ENCODE measurements at places on chromosomes 3 and 15.

GRCh38 chr3:37810848-37811247 is 50.8 kb upstream of the CTDSPL start:
- DNase-seq, result no peak

GRCh38 chr3:115550285-115550761 is 73.0 kb upstream of the GAP43 start:
- DNase-seq, result no peak

- no peak for DNase-seq
These were observed 769.0 kb upstream of the NR2F2 start for GRCh38 chr15:95561463-95561862.

DNA sequence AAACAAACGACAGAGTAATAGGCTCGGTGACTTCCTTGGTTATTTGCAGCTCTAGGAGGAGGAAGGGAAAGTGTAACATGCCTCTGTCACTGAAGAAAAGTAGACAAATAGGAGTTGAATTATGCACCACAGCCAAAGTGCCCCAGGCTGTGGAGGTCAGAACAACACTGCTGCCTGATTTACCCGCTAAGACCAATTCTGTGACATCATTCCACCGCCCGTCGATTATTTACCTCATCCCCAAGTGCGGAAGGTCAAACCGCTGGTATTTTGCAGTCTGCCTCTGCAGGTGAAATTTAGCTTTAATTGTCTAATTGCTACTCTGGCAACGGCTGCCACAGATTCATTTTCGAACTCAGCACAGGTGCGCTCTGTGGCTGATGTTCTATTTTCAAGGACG is 106.3 kb upstream of the PRICKLE2 start:
- DNase-seq, result no peak

DNA sequence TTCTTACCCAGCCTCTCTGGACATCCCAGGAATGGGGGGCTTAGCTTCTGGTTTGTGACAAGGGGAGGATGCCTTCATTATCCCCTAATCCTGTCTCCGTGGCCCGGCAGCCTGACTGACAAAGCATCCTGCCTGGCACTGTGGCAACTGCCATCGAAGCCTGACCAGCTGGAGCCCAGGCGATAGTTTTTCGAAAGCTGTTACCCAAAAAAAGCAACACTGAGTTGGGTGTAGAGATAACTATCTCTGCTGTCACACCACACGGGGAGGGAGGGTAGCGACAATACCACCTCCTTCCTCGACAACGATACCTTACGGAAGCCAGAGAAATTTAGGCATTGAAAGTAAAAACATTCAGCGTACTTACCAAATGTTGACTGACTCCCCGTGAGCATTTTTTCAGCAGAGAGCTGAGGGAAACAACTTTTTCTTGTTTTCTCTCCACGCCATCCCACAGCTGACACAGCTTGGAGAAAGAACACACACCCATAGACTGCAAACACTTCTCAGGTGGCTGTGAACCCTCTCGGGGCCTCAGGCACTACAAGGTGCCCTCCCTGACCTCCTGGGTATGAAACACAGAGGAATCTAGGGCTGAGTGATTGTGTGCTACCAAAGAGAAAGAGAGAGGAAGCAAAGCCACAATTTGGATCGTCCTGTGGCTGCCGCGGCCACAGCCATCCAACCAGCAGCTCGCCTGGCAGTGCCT is 361.9 kb upstream of the ICE2 start:
- DNase-seq, result no peak

GRCh38 chr3:114487502-114487901 is 193.7 kb downstream of the TIGIT start:
- no peak for DNase-seq

DNA sequence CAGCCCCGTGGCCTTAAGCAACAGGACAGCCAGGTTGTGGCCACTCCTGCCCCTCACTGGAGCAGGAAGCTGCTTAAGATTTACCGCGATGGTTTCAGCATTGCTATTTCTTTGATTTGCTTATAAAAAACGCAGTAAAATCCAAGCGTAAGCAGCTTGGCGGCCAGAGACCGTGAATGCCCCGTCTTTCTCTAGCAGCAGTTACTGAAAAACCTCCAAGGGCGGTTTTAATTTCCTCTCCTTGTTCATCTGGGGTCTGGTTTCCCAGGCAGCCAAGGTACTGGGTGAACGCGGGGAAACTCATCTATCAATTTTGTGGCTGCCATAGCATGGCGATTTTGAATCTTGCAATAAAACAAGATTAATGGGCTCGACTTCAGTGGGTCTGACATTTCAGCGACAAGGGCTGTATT is 130.3 kb downstream of the MINAR1 start:
- DNase-seq, result no peak

- DNase-seq, result no peak
These were observed 4.1 kb downstream of the FGD5 start for GRCh38 chr3:14822670-14823390.

DNA sequence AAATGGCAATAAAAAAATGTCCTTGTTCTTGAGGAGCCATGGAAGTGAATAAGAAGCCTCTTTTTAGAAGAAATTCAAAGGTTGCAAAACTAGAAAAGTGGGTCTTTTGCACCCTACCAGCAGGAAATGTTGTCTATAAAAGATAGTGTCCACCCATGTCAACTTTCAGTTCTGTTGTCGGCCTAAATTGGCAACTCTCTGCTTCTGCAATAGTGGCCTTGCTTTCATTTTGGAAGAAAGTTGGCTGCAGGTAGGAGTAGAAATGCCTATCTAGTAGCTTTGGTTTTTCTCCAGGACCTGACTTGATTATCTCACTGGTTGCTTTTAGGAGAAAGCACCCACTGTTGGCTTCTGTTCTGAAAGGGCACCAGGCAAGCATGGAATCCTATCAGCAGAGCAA is 85.4 kb downstream of the TMEM108 start:
- no peak for DNase-seq

DNA sequence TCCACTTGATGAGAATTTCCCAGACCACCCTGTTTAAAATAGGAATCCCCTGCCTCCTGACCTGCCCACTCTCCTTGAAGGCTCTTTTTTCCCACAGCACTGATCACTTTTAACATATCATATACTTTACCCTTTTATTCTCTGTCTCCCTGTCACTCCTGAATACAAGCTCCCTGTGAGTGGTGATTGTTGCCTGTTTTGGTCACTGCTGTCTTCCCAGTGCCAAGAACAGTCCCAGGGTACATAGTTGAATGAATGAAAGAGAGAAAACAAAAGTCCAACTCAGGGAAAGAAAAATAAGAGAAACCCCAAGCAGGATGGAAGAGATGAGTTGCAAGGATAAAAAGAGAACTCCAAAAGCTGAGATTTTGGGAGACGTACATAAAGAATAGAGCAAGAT is 500.3 kb upstream of the LMCD1 start:
- DNase-seq, result no peak

DNA sequence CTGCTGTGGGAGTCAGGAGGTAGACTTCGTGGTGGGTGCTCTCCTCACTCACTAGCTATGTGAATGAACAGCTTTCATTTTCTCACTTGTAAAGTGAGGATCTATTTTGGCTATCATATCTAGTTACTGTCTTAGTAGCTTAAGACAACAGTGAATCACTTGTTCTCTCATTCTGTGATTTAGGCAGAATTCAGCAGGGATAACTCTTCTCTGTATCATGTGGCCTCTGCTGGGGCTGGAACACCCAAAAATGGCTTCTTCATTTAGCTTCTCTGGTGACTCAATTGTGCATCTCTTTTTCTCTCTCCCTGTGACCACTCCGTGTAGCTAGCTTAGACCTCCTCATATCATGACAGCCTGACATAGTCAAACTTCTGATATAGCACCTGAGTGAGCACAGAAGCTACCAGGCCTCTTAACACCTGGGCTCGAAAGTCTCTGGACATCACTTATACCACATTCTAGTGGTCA is 68.4 kb downstream of the BFSP2 start:
- no peak for DNase-seq

DNA sequence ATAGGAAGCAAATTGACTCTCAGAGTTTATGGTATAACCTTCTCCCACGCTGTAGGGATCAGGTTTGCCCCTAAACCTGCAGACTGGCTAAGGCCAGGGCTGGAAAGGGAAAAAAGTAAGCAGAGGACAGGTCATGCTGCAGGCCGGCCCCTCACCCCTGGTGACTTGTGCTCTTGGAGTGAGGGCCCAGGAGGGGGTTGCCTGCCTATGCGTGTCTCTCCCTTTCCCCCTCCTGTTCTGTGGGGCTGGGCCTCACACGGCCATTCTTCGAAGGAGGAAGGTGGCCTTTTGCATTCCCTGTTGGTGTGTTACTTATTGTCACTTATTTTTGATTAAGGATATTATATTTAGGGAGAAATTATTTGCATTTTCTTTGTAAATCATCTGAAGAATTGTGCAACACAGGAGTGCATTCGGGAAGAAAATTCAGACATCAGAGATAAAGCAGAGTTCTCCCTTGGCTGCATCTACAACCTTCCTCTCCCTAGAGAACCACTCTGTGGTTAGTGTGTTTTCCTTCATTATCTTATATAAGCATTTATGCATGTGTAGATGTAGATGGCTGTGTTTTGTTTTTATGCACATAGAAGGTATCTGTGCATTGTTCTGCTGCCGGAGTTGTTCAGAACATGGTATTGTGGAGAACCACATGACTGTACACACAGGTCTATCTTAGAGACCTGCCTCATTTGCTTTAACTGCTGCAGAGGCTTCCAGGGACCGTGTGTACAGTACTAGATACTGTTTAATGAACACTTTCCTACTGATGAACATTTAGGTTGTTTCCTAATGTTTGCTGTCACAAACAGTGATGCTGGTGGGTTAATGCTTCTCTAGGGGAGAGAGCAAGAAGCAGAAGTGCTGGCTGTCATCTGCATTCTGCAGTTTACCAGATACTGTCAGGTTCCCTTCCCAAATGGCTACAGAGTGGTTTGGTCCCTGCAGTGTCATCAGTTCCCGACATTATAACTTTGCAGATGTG is 133.5 kb downstream of the APBA2 start:
- no peak for DNase-seq

- no peak for DNase-seq
These were observed 635 bp upstream of the VILL start for GRCh38 chr3:37989821-37990480.

GRCh38 chr3:25000971-25001591 is 427.0 kb upstream of the RARB start:
- DNase-seq, result peak; percentile 62

- no peak for DNase-seq
These were observed 103.9 kb downstream of the LRIG1 start for GRCh38 chr3:66396888-66397287.

GRCh38 chr3:178676942-178677790 is 140.9 kb downstream of the KCNMB2 start:
- no peak for DNase-seq

DNA sequence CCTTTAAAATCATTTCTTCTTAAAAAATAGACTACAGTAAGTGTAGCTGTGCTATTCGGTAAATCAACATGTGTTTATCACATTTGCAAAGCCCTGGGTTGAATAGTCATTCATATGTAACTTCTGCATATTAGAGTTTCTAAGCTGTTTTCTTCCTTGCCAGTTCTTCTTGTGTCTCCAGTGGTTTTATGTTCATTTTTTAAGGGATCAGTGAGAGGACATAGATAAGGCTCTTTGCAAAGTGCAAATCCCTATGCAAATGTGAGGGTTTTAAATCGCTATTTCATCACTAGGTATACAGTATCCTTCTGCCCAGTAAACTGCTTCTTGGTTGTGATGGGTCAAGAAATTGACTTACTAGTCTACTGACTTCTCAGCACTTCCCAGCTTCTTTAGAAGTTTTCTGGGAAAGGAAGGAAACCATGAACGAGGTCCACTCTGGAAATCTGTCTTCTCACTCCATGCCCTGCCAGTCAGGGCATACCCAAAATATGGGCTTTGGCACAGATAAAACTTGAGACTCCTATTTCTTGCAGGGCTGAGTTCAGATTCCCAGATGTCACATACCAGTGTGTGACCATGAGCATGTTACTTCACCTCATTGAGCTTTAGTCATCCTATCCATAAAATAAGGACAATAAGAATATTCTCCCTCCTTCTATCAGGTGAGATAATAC is 38.8 kb upstream of the ADAMTS9 start:
- no peak for DNase-seq

- DNase-seq, result no peak
These were observed 254.6 kb upstream of the RBMS3 start for GRCh38 chr3:29026286-29026685.

- no peak for DNase-seq
These were observed 153.4 kb upstream of the SMAD3 start for GRCh38 chr15:66912001-66912400.

DNA sequence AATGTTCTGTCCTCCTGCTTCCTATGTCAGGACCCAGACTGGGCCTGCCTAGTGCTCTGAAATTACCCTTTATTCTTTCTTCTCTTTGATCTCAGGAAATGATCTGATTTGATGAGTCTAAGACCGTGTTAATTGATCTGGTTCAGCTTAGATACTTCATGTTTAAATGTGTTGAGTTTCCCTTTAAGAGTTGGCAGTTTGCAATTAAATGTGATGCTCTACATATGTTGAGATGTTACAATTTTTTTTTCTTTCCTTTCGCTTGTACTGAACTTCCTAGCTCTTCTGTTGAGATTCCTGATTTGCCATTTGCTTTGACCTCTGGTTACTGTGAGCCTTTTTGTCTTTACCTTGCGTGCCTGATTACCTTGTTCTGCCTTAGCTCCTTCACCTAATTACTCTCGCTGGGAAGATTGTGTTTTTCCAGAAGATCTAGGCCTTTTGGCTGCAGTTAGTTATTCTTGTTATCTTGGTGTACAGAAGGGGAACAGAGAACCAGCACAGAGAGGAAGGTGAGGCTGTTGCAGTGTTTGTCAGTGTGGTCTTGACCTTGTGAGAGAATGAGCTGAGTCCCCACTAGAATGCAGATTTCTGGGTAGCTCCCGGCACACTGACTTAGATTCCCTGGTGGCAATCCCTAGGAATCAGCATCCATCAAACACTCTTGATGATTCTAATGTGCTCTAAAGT is 203.6 kb downstream of the EDEM1 start:
- DNase-seq, result no peak

DNA sequence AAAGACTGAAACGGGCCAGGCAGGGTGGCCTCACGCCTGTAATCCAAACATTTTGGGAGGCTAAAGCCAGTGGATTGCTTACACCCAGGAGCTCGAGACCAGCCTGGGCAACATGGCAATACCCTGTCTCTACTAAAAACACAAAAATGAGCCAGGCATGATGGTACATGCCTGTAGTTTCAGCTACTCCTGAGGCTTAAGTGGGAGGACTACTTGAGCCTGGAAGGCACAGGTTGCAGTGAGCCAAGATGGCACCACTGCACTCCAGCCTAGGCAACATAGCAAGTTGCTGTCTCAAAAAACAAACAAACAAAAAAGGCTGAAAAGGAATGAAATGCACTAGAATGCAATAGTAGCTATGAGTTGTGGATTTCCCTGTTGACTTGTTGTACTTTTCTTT is 94.7 kb downstream of the STAG1 start:
- no peak for DNase-seq
